ENCODE measurements at places on chromosomes 7 and 10.

- H3K4me1 ChIP-seq = no peaks in the 10 kb centered on the region
- no peaks in the 10 kb centered on the region for H3K27me3 ChIP-seq
Measured at GRCh38 chr7:69739190-69739589, 140.9 kb downstream of the AUTS2 start.

GRCh38 chr10:59944339-59944935 lies 38.1 kb upstream of the CCDC6 start:
- H3K4me3 ChIP-seq = no peak overlapping the region
- H3K27me3 ChIP-seq = peaks cover 2% of the 10 kb centered on the region
- DNase-seq = no peak

GRCh38 chr7:8015100-8015745 lies 46.6 kb downstream of the GLCCI1 start:
- no peak for DNase-seq
- H3K27ac ChIP-seq = peak overlapping the region; percentile 28
- H3K27me3 ChIP-seq = no peaks in the 10 kb centered on the region
- H3K4me3 ChIP-seq = no peak overlapping the region
- peaks cover 42% of the 10 kb centered on the region for H3K36me3 ChIP-seq

DNA sequence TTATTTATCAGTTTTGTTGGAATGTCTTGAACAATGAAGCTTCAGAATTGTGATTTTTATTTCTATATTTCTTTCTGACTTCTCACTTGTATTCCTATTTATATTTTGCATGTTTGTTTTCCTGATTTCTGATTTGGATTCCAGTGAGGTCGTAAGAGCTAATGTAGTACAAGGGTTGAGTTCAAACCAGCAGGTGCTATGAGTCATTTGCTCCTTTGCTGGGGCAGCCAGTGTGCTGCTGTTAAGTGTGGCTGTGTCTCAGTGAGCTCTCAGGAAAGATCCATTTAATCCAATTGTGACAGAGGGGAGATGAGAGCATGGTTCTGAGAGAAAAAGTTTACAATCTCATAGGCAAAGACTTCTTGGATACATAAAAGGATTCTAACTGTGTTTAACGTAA lies 48.6 kb downstream of the MCU start:
- H3K4me3 ChIP-seq = no peak overlapping the region
- H3K4me1 ChIP-seq = peaks cover 2% of the 10 kb centered on the region
- DNase-seq = no peak
- H3K27me3 ChIP-seq = no peaks in the 10 kb centered on the region
- no peak overlapping the region for H3K27ac ChIP-seq

GRCh38 chr10:6171881-6172695 lies 30.6 kb upstream of the PFKFB3 start:
- H3K4me1 ChIP-seq = peaks cover 61% of the 10 kb centered on the region

DNA sequence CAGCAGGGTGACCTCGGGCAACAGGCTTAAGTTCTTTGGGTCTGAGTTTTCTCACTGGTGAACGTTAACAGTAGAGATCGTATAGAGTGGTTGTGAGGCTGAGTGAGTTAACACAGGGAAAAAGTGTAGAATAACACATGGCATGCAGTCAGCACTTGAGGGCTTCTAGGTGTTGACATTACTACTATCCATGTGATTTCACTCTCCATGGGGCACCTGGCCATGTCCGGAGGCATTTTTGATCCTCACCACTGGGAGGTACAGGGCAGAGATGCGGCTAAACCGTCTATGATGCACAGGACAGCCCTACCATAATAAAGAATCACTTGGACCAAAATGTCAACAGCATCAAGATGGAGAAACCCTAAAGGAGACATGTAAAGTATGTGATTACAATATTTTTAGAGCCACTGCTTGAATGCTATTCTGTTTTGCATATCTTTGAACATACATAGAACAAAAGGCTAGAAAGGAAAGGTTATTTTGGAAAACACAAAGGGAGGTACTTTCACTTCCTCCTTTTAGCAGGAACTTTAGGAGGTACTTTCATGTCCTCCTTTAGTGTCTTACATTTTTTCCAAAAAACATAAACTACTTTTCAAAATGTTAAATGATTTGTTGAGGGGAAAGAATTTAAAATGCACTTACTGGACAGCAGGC lies 44.3 kb downstream of the NOD1 start:
- peaks cover 63% of the 10 kb centered on the region for H3K36me3 ChIP-seq
- H3K27ac ChIP-seq = no peak overlapping the region
- H3K27me3 ChIP-seq = no peaks in the 10 kb centered on the region
- DNase-seq = no peak

DNA sequence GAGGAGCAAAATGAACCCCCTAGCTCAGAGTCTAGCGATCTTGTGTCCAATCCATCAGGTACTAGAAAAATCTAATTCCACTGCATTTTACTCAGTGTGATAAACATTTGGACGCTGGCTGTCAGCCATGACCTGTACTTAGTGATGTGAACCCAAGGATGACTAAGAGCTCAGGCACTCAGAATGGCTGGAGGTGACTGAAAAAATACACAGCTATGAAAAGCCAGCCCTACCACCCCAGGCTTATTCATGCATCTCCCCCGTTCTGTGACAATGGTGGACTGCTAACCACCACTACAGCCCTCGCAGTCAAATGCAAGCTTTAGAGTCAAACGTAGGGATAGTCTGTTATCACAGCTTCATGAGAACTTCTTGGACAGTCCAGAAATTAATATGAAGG lies 14.9 kb downstream of the AFAP1L2 start:
- H3K4me1 ChIP-seq = peaks cover 16% of the 10 kb centered on the region
- DNase-seq = no peak
- H3K36me3 ChIP-seq = peaks cover 4% of the 10 kb centered on the region
- H3K27me3 ChIP-seq = peaks cover 2% of the 10 kb centered on the region
- no peak overlapping the region for H3K27ac ChIP-seq
- no peak overlapping the region for H3K4me3 ChIP-seq

Measured in activated T-helper 2 cell treated with anti-CD3 and anti-CD28 coated beads, Interferon-gamma antibody, Interleukin-2, Interleukin-4, amounts not matched to agents 10 μg/mL and 5 μg/mL and 100 μg/mL, durations not matched to agents 14 hours and 24 hours and 36 hours (primary cell).